ENCODE measurements at places on chromosomes 6 and 20.
A peak's percentile ranks its signal among the peaks of the same experiment; 100 is the strongest.

DNA sequence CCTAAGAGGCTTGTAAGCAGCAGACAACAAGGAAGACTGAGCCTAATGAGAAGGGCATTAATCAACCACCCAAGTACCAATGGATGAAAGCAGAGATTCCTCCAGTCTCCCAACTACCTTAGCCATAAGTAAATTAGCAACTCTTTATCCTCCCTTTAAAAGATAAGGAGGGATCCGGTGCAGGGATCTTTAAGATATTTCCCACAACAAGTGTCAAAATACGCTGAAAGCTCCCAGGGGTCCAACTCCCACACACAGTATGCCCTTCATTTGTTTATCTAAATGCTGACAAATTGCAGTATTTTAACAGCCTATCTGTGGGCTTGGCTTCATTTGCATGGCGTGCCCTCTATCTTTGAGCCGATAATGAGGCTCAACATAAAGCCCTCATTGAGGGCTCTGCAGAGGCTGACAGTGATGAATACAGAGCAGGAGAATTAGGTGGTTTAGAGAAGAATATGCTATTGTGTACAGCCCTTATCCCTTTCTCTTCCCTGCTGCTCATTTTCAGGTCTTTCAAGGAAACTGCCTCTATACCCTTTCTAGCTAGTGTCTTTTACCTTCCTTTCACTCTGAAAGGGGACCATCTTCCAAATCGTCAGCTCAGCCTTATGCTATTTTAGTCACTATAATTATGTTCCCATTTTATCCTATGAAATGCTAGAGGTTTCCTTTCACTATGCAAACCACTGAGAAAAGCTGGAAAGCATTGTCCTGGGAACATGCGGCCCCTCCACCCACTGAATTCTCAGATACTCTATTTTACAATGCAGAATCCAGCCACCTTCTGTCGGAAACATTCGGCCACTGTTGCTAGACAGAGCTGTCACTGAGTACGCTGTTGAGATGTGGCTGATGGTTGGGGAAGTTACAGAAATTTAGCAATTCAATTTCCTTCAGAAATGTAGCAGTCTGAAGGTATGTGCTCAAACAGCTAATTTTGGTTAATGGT is 575.2 kb upstream of the JAG1 start:
- no peak for DNase-seq

GRCh38 chr20:50824137-50824536 is 29.3 kb downstream of the BCAS4 start:
- no peak for DNase-seq

DNA sequence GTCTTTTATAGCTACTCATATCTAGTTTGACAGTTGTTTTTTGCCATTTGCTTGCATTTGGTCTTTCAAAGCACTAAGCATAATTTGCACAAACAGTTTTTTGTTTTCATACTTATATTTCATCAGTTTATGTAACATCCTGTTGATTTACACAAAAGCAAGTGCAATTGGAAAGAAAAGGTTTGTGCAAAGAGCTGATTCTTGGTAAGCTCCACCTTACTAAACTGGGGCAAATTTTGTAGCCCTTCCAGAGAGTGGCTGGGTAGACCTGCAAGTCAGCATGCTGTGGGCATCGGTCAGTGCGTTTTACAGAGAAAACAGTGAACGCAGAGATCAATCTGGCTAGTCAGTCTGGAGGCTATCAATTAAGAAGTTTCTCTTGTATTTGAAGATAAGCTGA is 34.5 kb downstream of the TXLNB start:
- DNase-seq: no peak

GRCh38 chr6:144335311-144335861 is 50.3 kb downstream of the UTRN start:
- DNase-seq: no peak

DNA sequence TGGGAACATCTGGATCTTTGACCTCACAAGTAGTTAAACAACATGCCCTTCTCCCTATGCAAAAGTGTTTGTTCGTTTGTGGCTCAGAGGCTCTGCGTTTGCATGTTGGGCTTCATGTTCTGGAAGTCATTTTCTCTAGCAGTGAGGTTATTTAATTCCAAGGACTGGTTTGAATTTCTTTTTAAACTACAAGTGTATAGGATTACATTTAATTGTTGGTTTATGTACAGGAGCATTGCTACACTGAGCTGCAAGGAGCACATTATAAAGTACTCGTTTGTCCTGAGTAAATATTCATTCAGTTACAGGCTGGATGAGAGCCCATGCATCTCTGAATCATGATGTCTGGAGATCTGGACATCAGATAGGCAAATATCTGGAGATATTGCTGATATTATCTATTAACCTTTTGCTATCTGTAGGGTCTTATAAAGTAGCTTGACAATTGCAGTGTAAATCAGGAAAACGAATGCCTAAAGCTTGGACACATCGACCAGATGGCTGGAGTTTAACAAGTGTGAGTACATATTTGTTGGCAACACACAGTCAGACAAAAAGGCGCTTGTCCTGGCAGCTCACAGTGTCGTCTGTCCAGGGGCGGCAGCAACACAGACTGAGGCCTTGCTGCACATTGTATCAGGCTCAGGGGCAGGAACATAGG is 84.6 kb downstream of the PDE7B start:
- DNase-seq: no peak

DNA sequence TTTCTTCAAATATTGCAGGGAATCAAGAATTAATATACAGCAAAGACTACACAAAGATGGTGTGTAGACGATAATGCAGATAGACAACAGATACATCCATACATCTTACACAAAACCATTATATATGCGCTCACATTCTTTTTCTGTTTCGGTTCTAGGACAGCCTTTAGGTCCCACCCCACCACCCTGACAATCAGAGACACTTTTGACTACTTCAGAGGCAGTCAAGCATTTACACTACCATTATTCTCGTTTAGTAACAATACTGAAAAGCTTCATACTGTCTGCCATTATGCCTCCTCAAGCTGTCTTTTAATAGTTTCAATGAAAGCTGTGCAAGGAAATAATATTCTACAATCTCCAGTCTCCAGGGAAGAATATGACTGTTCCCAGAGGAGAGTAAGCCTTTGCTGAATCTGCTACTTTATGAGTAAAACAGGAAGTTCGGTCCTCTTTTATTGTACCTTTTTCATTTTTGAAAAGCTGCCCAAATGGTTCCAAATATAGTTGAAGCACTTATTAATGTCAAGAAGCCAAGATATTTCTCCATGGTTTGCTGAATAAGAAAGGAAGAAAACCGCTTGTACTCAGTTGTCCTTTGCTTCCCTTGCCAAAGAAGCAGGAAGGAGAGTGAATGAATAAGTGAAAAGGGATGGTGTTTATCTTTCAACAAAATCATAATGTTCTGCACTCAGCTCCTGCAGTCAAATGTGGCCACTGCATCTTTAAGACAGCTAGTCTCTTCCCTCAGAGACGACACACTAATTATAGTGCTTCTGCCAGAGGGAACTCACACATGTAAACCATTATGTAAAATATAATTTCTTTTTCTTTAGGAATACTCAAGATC is 468.3 kb downstream of the CDC5L start:
- no peak for DNase-seq

- DNase-seq: no peak
Observed at GRCh38 chr6:12507636-12508035, 208.9 kb upstream of the PHACTR1 start.

GRCh38 chr6:42201382-42201781 is 6.6 kb upstream of the GUCA1B start:
- no peak for DNase-seq

GRCh38 chr20:5526516-5526915 is 209.8 kb upstream of the PROKR2 start:
- DNase-seq: no peak

DNA sequence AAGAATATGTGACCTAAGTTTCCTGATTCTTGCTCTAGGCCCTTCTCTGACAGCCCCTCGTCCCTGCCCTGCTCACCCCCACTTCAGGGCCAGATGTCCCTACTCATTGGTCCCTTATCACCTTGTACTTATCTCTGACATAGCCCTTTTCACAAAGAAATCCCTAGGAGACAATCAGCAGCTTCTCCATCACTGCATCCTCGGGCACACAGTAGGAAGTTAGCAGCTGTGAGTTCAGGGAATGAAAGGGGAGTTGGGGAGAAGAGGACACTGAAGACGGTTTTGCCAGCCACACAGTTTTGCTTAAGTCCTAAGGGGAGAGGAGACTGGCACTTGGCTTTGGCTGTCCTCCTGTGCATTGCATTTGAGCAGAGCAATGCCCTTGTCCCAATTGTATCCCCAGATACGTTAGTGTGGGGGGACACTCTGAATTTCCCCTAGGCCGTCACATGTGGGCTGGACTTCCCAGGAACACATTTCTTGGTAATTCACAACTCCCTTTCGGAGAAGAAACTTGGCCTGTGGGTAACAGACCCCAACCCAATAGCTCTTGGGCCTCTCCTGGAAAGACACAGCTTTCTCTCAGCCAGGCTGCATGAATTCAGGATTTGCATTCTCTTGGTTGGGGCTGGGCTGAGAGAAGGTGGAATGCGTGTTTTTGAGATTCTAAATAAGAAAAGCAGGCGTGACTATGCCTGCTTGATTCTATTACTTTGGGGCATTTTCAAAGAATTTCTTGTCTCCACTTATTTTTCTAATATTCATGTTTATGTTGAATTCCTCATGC is 177.6 kb downstream of the UST start:
- DNase-seq: no peak

GRCh38 chr20:5065879-5066383 is 53.8 kb downstream of the PCNA start:
- DNase-seq: peak; percentile 82

- no peak for DNase-seq
Observed at GRCh38 chr6:38871741-38872568, 156.8 kb downstream of the DNAH8 start.

DNA sequence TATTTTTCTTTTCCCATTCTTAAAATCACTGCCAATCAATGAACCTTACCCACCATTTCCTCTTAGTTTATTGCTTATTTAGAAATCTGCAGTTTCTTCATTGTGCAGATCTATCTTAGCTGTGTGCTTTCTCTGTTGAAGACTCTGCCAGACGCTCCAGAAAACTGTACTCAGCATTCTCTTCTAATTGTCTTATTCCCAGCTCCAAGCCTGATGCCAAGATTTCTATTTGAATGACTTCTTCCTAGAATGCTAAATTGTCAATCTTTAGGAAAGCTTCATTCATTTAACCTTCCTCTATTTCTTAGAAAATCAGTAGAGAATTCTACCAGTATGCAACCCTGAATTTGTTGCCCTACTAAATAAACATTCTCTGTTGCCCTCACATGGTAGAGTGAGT is 308.9 kb downstream of the KHDRBS2 start:
- DNase-seq: no peak

GRCh38 chr6:26126394-26127235 is 39.4 kb downstream of the HFE start:
- no peak for DNase-seq

- DNase-seq: no peak
Observed at GRCh38 chr20:51906049-51906448, 103.7 kb upstream of the SALL4 start.

DNA sequence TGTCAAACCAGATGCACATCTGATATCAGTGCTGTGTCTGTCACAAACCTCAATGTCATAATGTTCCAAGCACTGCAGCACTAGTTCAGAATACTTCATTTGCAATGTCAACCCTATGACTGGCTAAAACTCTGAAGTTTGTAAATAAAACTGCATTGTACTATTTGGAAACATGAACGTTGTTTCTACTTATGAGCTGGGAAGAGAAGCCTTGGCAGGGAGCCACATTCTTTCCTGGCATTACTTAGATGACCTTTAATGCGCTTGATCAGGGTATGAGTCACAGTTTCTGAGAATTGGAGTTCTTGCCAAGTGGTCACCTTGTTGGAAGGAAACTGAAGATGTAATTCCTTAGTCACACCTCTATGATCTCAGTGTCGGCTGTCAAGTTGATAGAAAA is 664.8 kb upstream of the MMS22L start:
- DNase-seq: peak; percentile 88

DNA sequence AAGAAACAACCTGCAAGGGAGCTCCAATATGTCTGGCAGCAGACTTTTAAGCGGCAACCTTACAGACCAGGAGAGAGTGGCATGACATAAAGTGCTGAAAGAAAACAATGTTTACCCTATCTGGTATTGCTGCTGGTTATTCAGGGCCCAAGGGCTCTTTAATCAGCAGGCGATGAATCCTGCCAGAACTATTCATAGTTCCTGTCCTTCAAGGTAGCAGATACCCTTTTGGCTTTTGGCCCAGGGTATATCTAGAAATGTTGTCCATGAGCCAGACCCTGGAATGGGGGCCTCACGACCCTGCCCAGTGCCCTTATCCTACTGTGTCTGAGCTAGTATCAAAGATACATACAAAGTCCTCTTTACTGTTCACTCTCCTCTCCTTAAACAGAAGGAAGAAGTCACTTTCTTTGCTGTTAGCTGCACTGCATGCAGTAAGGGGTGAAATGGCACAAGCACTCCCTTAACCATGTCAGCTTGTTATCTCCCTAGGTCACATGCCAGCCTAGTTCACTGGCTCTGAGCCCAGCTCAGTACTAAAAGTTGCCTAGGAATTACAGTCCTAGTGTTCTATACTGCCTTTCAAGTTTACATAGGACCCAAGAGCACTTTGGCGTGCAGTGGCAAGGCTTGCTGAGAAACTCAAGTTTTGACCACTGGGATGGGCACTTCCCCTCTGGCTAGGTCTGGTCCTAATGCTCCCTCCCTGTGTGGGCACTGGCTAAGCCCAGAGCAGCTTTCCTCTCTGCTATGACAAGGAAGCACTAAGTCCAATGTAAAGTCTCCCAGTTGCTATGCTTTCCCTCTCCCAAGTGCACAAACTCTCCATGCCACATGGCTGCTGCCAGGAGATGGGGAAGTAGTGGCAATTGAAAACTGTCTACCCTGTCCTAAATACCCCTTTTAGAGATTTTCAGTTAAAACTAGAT is 122.0 kb downstream of the HTR1B start:
- DNase-seq: no peak

DNA sequence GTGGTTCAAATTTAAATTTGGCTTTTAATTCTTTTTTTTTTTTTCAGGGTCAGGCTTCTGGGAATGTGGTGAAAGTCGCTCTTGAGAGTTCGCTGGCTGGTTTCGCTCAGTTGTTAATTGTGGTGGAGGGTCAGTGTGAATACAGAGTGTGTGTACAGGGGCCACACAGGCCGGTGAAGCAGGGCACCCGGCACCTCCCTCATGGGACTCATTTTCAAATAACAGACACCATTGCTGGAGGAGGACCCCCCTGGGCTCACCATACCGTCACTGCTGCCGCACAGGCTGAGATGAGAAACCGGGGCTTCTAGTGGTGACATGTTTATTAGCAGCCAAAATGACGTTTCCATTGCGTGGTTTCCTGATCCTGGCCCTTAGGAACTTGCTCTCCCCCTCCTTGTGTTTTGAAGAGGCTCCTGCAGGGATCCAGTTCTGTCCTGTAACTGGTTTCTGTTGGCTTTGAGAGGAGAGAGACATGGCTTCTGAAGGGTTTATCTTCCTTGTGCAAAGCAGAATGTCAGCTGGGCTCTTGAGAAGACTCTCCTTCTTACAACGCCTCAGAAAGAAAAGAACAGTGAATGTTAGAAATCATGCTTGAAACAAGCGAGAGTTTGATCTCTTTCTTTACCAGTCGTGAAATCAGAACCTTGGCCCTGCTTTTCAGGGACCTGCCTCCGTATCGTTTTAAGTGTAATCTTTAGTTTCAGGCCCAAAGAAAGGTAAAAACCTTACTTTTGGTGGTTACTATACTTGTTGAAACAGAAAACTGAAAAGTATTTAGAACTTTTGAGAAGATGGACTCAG is 37.8 kb downstream of the DUSP22 start:
- DNase-seq: no peak
